ENCODE measurements at places on chromosomes 3 and 15. TPM values are rescaled to one million over a fixed set of nuclear protein-coding genes. Genes with fewer than 3 reads are reported as not detected.

The OCA2 gene
- not detected for total RNA-seq

The RUBCN gene
- 49.3 TPM for total RNA-seq

The SHQ1 gene
- total RNA-seq, result 25.7 TPM

The LPCAT4 gene
- total RNA-seq, result 69.0 TPM

The EPHB3 gene
- total RNA-seq, result 0.19 TPM

The EXD1 gene
- total RNA-seq, result not detected

The TRPM1 gene
- total RNA-seq, result not detected

The SPTSSB gene
- total RNA-seq, result not detected

The SENP5 gene
- 37.0 TPM for total RNA-seq

The UBP1 gene
- total RNA-seq, result 57.6 TPM

The CKMT1B gene
- 1.1 TPM for total RNA-seq

The ATP10A gene
- total RNA-seq, result 16.6 TPM
